ENCODE measurements at places on chromosomes 2 and 18.

GRCh38 chr18:8389391-8390340 is 219.6 kb upstream of the RAB12 start:
- peak; percentile 84 for DNase-seq

GRCh38 chr18:56873441-56874140 is 222.4 kb downstream of the WDR7 start:
- DNase-seq, result no peak

DNA sequence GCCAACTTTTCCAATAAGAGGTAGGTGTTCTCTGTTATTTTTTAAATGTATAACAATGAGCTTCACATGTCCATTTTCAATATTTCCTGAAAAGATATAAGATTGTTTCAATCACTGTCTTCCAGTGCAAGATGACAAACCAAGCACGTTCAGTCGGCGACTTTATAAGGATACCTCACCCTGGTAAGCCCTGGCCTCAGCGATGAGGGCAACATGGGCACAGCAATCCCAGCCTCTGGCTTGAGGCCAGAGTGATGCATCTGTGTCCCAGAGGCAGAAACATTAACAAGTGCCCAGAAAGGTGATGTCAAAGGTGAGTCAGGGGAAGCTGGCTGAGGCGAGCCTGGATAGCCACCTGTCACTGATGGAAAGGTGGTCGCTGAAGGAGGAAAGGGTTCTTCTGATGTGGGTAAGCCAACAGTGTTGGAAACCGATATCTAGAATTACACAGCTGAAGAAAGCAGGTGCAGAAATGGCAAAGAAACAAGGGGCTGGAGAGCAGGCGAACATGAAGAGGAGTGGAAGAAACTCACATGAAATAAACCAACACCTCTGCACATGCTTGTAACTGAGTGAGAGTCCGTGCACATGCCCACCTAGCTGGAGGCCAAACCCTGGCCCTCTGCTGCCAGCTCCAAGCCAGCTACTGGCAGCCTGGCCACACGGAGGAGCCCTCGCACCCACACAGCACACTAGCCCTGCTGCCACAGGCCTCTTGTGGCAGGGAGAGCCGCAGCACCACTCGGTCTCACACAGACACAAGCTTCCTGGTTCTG is 65.5 kb downstream of the FBXO15 start:
- peak; percentile 47 for DNase-seq

GRCh38 chr2:34785206-34785785 is 1186.2 kb upstream of the FAM98A start:
- DNase-seq, result no peak

Data from HT-29 (cell line).